ENCODE measurements at places on chromosomes 16 and 17.
A peak's percentile ranks its signal among the peaks of the same experiment; 100 is the strongest.

DNA sequence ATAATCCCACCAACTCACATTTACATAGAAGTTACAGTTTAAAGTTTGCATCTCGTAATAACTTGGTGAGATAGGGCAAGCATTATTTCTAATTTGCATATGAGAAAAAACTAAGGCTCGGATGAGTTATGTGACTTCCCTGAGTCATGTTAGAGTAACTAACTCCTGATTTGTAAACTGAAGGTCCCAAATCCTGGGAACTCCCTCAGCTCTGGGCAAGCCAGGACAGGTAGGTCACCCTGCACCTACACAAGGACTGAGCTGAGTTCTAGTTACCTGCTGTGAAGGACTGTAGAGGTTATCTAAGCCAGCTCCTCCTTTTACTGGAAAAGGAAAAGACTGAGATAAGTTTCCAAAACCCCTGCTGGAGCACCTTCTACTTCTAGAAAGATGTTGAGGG, 92.1 kb upstream of the HLF start:
- DNase-seq, result no peak

DNA sequence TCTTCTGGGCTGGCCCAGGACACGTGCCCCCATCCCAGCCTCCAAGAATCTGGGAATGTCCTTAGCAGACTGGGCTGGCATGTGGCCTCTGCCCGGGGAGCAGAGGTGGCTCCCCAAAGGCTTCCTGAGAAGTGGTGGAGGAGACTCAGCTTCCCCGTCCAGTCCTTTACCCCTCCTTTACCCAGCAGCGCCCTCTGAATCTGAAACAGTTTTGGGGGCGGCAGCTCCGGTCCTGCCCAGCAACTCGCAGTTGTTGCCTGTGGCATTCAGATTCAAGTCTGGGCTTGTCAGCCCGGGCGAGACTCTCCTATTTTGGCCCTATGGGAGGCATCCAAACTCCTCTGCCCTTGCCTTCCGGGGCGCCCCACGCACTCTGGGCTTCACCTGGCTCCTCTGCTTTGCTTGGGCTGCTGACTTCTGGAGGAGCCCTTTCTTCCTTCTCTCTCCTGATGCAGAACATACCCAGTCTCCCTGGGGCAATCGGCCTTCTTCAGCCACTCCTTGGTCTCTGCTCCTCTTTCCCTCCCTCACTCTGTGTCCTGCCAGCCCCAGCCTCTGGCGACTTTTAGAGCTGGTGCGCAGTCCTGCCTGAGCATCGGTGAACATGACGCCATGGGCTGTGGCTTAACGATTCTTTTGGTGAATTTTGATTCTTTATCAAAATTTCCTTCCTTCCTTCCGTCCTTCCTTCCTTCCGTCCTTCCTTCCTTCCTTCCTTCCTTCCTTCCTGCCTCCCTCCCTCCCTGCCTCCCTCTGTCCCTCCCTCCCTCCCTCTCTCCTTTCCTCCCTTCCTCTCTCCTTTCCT, 55.2 kb downstream of the CMIP start:
- DNase-seq, result no peak

DNA sequence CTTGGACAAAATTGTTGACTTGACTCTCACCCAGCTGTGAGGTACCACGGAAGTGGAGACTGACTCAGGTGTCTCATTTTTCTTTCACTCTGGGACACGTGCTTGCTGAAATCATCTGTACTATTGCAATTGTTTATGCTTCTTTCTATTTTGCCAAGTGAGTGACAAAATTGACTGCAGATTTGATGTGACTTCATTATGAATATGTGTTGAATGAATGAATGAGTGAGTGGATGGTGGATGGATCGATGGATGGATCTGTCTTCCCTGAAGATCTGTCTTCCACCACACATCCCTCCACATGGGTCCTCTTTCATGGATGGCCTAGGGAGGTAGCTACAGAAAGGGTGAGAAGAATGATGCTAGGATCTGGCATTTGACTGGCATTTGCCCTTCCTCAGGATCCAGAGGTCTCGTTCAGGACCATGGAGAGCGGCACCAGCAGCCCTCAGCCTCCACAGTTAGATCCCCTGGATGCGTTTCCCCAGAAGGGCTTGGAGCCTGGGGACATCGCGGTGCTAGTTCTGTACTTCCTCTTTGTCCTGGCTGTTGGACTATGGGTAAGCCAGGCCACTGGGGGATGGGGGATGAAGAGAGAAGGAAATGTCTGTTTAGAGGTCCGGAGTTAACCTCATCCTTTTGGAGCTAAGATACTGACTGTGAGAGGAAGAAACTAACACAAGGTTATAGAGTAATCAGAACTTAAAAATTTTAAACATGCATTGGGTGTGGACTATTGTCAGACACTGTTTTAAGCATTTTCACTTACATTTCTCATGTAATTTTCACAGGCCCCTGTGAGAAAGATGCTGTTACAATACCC, 12.7 kb downstream of the SLC5A11 start:
- peak; percentile 8 for DNase-seq

- DNase-seq, result no peak
These were observed 292.5 kb downstream of the PHKB start for GRCh38 chr16:47753659-47754058.

DNA sequence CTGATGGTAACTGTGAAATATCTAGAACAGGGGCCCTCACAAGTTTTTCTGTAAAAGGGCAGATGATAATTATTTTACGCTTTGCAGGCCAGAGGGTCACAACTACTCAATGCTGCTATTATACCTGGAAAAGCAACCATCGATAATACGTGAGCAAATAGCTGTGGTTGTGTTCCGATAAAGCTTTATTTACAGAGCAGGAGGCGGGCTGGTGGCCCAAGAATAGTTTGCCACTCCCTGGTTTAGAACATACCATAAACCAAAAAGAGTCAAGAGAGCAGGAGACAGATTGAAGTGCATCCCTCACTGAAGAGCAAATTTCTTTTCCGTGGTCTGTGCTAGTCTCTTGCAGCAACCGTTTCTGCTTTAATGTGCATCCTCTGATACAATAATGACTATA, 77.9 kb upstream of the DYNLRB2 start:
- DNase-seq, result no peak

- no peak for DNase-seq
These were observed 3.2 kb downstream of the HELZ start for GRCh38 chr17:67241719-67242341.

DNA sequence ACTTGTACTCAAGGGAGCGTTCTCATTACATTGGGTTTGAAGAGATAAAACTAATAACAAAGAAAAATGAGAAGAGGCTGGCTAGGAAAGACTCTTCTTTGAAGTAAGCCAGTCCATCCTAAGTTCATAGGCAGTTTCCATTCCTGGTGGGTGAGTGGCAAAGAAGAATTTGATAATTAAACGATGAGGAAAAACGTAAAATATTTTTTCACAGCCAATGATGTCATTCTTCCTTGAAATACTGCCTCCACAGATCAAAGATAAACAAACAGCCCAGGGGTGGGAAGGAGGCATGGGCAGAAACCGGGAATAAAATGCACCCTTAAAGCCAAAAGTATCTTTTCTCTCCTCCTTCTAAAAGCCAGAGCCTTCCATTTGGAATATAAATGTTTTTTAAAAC, 346.6 kb downstream of the PMP22 start:
- DNase-seq, result no peak

All from NCI-H446 (cell line).